ENCODE measurements at places on chromosomes 3 and 15. TPM values are rescaled to one million over a fixed set of nuclear protein-coding genes. Genes with fewer than 3 reads are reported as not detected.

- DNase-seq: no peak
Measured at GRCh38 chr15:69532066-69532465, 79.4 kb downstream of the RPLP1 start.

GRCh38 chr3:119542168-119542767, 17.1 kb downstream of the CD80 start:
- DNase-seq: no peak

DNA sequence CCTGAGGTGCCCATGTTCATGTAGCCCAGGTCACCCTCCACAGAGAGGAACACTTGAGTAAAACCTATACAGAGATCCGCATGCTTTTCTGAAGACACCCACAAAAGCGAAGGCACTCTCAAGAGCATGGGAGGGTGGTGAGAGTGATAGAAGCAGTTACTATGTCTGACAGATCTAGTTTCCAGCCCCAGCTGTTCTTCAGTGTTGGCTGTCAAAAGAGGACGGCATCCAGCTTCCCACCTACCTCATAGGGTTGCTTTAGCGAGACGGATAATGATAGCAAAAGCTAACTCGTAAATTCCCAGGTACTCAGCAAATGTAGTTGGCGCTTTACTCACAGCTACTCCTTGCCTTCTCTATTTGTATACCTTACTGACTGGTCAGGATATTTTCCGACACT, 3.0 kb upstream of the MEX3B start:
- no peak for DNase-seq

- no peak for DNase-seq
Measured at GRCh38 chr15:83698294-83698693, 44.4 kb downstream of the ADAMTSL3 start.

DNA sequence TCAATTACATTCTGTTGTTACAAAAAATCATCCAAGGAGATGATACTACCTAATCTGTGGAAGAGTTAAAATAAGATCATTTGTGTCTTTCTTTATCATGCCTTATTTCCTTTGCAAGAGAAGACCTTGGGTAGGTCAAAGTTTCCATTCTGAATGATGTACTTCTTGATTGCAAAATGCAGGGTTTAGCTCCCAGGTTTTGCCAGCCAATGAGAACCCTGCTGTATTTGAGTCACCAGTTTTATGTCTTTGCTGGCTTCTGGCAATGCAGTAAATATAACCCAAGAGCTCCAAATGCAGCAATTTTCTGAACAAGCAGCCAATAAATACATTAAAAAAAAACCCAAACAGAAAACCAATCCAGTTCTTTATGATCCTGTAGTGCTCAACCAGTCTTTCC, 204.9 kb downstream of the CADPS start:
- DNase-seq: no peak

GRCh38 chr15:53752406-53752805, 7.1 kb downstream of the WDR72 start:
- DNase-seq: no peak

FBXW12 gene
- total RNA-seq: 0.46 TPM

- no peak for DNase-seq
Measured at GRCh38 chr15:25944386-25944785, 81.3 kb upstream of the ATP10A start.

PLSCR2 gene
- 0.62 TPM for total RNA-seq

FAM240A gene
- total RNA-seq: not detected

DNA sequence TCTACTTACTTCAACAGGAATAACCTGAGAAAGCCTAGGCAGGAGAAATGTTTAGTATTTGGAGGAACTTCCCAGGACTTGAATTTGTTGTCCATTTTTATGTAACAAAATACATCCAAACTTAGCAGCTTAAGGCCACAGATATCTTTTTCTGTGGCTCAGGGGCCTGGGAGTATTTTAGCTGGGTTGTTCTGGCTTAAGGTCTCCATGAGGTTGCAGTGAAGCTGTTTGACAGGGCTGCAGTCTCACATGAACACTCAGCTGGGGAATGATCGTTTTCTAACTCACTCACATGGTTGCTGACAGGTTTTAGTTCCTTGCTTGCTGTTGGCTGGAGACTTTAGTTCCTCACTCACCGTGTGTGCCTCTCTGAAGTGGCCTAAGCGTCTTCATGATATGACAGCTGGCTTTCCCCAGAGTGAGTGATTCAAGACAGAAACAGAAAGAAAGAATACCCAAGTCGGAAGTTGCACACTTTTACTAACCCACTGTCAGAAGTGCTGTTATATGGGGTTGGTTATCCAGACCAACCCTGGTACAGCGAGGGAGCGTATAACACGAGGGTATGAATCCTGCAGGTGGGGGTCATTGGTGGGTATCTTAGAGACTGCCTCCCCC, 229.7 kb upstream of the TBL1XR1 start:
- no peak for DNase-seq

GRCh38 chr15:41510728-41511127, 2.9 kb downstream of the LTK start:
- DNase-seq: no peak

DNA sequence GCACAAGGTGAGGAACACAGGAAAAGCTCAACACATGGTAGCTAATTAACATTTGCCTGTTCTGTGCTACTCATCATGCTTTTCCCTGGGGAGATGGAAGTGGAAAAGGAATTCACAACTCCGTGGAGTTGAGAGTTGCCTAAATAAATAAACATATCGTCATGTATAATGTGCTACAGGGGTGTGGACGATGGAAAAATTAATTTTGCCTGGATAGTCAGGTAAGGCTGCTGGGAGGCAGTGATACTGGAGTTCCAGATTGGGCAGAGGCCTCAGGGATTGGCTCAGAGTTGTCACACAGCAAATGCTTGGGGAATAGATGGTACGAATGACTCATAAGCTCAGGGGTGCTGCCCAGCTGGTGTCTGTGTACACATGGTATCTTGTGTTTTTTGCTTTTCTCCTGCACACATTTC, 3.1 kb upstream of the ABHD6 start:
- no peak for DNase-seq
